Heart right ventricle (tissue), 16 donors: ENCODE measurements at places on chromosomes 16 and 17. TPM values are rescaled to one million over a fixed set of nuclear protein-coding genes. Genes with fewer than 3 reads are reported as not detected.

- no peaks in the 10 kb centered on the region for H3K36me3 ChIP-seq
- H3K4me1 ChIP-seq: peaks cover 43% of the 10 kb centered on the region
- H3K27me3 ChIP-seq: peaks cover 93% of the 10 kb centered on the region
- peak; percentile 73 for DNase-seq
- H3K4me3 ChIP-seq: peak overlapping the region; percentile 31
Observed at GRCh38 chr17:79810130-79811010, 13.5 kb upstream of the CBX8 start.

MEIOB gene
- not detected for total RNA-seq

DNA sequence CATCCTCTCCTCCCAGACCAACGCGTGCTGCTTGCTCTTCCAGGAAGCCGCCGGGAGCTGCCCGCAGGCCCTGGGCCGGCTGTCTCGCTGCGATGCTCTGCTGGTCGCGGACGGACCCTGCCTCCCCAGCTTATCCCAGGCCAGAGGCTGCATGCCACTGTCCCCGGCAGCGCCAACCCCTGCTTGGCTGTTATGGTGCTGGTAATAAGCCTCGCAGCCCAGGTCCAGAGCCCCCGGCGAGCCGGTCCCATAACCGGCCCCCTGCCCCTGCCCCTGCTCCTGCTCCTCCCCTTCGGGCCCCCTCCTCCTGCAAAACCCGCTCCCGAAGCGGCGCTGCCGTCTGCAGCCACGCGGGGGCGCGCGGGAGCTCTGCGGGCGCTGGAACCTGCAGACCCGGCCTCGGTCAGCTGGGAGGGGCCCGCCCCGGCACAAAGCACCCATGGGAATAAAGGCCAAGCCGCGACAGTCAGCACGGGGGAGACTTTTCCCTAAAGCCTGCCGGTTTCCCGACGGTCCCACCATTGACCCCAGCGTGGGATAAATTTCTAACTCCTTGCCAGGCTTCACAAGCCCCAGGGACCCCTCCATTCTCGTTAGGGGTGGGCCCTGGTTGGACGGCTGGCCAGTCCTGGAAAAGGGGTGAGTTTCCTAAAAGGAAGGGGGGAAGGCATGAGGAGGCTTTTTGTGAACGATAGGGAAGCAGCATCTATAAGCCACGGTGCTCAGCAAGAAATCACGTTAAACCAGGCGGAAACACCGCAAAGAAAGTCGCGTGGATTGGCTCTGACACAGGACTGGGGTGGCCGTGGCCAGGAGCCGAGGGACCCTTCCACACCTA is 11.2 kb downstream of the ENPP7 start:
- H3K27me3 ChIP-seq: peaks cover 57% of the 10 kb centered on the region
- peaks cover 7% of the 10 kb centered on the region for H3K4me1 ChIP-seq
- DNase-seq: peak; percentile 80
- no peaks in the 10 kb centered on the region for H3K36me3 ChIP-seq

RTN4RL1 gene
- 0.81 TPM for total RNA-seq

DNA sequence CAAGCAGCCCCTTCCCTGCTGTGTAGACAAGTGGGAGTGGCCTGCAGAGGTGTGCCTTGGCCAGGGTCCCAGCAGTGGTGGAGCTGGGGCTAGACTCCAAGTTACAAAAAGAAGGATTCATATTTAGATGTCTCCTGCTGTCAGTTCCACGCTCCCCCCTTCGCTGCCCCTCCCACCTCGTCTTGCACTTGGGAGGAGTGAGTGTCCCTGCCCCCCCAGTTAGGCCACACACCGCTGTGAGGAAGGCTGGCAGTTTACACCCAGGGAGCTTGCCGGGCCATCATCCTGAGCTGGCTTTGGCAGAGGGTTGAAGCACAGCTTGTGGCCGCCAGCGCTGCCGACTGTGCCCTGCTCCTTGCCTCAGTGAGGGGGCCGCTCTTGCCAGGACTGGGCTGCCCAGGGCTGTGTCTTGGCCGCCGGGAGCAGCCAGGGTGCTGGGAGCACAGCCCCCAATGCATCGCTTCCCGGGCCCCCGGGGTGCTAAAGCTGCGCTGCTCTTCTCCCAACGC is 44.3 kb downstream of the ELAC2 start:
- H3K4me3 ChIP-seq: peak overlapping the region; percentile 48
- H3K27me3 ChIP-seq: no peaks in the 10 kb centered on the region
- peaks cover 13% of the 10 kb centered on the region for H3K4me1 ChIP-seq
- H3K36me3 ChIP-seq: no peaks in the 10 kb centered on the region
- DNase-seq: no peak

- H3K4me3 ChIP-seq: no peak overlapping the region
- H3K27ac ChIP-seq: no peak overlapping the region
- no peaks in the 10 kb centered on the region for H3K36me3 ChIP-seq
- H3K27me3 ChIP-seq: no peaks in the 10 kb centered on the region
- no peak for DNase-seq
Observed at GRCh38 chr16:85220964-85221731, 108.9 kb upstream of the CIBAR2 start.

SPHK1 gene
- 2.4 TPM for total RNA-seq

DNA sequence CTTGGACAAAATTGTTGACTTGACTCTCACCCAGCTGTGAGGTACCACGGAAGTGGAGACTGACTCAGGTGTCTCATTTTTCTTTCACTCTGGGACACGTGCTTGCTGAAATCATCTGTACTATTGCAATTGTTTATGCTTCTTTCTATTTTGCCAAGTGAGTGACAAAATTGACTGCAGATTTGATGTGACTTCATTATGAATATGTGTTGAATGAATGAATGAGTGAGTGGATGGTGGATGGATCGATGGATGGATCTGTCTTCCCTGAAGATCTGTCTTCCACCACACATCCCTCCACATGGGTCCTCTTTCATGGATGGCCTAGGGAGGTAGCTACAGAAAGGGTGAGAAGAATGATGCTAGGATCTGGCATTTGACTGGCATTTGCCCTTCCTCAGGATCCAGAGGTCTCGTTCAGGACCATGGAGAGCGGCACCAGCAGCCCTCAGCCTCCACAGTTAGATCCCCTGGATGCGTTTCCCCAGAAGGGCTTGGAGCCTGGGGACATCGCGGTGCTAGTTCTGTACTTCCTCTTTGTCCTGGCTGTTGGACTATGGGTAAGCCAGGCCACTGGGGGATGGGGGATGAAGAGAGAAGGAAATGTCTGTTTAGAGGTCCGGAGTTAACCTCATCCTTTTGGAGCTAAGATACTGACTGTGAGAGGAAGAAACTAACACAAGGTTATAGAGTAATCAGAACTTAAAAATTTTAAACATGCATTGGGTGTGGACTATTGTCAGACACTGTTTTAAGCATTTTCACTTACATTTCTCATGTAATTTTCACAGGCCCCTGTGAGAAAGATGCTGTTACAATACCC is 12.7 kb downstream of the SLC5A11 start:
- no peaks in the 10 kb centered on the region for H3K36me3 ChIP-seq
- H3K27ac ChIP-seq: no peak overlapping the region
- DNase-seq: peak; percentile 41
- no peaks in the 10 kb centered on the region for H3K27me3 ChIP-seq
- H3K4me3 ChIP-seq: no peak overlapping the region
